CD8-positive, alpha-beta memory T cell (primary cell): ENCODE measurements at places on chromosomes 5 and 9.

- DNase-seq: no peak
These were observed 1254.9 kb upstream of the DMAC1 start for GRCh38 chr9:9054354-9054992.

DNA sequence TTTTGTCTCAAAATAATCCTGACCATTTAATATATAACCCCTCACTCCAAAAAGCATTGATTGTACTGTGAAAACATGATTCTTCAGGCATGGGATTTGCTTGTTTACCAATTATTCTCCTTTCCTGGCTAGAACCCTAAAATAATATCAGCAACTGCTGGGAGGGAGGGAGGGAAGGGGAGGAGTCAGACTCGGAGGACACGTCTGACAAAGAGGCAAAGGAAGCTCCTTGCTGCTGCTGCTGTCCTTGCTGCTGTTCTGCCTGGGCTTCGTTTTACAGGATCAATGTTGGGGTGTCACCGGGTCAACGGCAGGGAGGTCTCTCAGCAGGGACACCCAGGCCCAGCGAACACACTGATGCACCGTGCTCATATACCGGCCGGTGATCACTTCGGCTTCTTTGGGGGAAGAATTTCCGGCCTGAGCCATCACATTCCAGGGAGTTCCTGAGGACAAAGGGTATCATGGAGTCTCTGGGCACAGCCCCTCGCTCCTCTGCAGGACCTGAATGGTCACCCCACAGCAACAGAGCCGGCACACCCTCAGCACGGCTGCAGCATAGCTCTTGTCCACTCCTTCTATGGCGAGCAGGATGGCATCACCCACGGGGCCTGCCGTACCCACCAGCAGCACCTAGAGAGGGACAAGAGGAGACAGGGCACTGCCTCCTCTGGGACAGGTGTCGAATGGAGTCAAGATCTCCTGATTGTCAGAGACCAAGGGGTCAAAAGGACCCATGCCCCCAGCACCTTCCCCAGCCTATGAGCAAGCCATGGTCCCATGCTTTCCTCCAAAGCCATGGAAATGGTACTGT lies 27.9 kb downstream of the MED10 start:
- DNase-seq: no peak

- no peak for DNase-seq
These were observed 84.0 kb downstream of the PALM2AKAP2 start for GRCh38 chr9:109863961-109864360.

GRCh38 chr9:93345643-93346230 lies 105.7 kb upstream of the FAM120A start:
- no peak for DNase-seq

GRCh38 chr9:38356851-38357250 lies 35.7 kb upstream of the ALDH1B1 start:
- DNase-seq: no peak
